ENCODE measurements at places on chromosomes 5 and 9.

DNA sequence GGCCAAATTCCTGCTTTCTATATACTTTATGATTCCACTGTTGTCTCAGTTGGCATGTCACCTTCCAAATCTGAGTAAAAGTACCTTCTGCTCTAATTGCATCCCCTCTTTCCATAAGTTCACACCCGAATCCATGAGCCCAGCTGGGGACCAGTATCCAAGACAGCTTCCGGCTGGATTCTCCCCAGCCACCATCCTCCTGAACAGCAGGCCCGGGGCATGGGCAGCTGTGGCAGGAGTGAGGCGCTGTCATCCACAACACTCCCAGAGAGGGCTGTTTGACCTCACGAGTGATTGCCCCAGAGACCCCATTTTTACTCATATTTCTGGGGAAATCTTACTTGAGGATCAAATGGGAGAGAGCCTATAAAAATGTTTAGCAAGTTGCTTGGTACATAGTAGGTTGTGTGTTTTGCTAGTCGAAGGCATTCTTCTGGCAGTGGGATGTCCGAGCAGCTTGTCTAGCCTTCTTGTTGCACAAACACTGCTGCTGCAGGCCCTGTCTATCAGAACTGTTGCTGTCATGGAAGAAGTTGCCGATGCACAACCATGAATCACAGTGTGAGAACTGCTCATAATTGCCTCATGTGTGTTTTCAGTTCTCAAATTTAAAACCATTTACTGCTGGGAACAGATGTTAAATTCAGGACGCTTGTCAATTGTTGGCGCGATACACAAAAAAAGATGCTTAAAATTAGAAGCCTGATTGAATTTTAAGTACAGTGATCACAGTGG lies 93.8 kb downstream of the HSPA4 start:
- no peak for DNase-seq

DNA sequence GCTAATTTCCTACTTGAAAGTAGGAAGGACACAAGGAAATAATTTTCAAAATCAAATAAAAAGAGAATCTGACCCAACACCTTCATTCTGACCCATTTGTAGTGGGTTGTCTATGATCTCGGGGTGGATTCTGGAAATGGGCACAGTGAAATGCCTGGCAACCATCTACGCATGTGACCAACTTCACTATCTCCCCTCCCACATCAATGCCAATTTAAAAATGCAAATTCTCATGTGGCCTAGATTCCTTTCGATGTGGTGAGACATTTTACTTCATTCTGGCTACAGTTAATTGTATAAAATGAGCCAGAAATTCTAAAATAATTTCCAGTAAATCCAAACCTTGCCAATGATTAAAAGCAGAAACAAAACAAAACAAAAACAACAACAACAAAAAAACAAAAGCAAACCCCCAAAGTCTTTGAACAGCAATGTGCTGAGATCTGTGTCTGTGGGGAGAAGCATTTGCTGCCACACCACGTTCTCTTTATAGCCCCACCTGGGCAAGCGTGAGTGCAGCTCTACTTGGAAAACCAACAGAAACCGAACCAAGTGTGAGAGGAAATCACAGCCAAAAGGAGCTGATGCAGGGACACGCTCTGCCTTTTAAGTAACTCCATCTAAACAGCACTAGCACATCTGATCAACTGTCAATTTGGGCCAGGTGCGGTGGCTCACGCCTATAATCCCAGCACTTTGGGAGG lies 59.0 kb downstream of the USP20 start:
- no peak for DNase-seq

DNA sequence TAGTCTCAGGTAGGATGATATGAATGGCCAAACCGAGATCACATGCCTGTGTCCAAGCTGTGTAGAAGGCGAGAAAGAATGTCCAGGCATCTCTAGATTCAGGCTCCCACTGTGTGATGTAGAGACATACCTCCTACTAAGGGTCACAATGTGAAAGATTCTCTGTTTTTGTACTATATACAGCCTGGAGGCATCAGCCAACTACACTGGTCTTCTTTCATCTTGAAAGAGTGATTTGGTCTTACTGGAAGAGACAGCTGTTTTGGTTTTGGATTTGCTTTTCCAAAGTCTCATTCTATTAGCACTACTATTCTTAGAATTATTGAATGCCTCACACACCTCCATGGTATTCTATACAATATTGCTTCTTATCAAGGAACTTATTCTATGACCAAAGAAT lies 26.4 kb downstream of the ERCC8 start:
- DNase-seq, result no peak

DNA sequence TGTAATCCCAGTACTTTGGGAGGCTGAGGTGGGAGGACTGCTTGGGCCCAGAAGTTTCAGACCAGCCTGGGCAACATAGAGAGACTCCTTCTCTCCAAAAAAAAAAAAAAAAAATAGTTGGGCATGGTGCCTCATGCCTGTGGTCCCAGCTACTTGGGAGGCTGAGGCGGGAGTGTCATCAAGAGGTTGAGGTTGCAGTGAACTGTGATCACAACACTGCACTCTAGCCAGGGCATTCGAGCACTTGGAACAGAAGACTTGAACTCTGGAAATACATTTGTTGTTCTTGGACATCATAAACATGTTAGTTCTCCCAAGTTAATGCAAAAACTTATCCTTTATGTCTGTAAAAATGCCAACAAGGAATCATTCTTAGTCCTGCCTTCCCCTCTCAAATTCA lies 29.6 kb downstream of the EHMT1 start:
- no peak for DNase-seq

GRCh38 chr5:94081088-94081487 lies 339.7 kb upstream of the POU5F2 start:
- DNase-seq, result no peak

- DNase-seq, result peak; percentile 58
Measured at GRCh38 chr5:98770209-98770910, 3.1 kb upstream of the RGMB start.

DNA sequence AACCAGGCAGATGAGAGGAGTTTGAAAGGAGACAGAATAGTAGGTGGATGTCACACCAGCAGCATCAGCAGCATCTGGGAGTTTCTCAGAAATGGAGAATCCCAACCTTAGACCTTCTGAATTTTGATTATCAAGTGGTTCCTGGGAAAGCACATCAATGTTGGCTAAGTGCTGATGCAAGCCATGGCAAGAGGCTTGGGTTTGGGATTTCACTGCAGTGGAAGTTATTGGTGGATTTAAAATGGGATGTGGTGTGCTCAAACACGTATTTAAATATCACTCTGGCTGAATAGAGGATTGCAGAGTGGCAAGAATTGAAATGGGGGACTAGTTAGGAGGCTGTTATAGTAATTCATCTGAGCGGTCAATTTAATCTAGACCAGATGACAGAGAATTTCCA lies 387.8 kb upstream of the WWC1 start:
- DNase-seq, result no peak

DNA sequence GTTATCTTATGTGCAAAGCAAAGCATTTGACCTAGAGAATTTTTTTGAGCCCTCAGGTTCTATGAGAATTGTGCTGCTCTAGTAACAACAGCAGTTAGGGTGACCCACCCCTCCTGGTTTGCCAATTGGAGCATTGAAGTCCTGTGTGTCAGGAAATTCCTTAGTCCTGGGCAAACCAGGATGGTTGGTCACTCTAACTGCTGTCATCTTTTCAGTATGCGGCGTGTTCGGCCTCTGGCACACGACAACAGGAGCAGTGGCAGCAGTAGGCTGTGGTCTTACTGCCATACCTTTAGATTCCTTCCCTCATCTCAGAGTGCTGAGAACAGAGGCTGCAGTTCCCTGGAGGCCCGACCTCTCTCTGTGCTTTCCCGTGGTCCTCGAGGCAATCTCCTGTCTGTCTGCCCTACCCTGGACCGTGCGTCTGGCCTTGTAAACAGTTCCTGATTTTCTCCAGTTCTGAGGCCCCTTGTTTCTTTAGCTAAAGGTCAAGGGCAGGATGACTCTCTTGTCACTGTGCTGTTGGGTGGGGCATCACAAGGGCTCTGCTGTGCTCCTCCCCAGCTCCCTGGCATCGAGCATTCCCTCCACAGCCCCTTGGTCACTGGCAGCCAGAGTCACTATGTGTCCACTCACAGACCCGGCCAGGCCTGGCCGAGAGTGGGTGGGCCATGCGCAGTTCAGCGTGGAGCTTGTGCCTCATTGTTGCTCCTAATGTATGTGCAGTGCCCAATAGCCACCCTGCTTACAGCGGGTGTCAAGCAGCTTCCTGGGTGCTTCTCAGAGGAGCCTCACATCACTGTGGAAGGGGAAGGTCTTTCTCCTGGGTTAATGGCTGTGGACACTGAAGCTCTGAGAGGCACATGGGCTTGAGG lies 18.5 kb upstream of the COL15A1 start:
- no peak for DNase-seq

- DNase-seq, result no peak
Measured at GRCh38 chr5:176693477-176693851, 46.2 kb downstream of the TSPAN17 start.

DNA sequence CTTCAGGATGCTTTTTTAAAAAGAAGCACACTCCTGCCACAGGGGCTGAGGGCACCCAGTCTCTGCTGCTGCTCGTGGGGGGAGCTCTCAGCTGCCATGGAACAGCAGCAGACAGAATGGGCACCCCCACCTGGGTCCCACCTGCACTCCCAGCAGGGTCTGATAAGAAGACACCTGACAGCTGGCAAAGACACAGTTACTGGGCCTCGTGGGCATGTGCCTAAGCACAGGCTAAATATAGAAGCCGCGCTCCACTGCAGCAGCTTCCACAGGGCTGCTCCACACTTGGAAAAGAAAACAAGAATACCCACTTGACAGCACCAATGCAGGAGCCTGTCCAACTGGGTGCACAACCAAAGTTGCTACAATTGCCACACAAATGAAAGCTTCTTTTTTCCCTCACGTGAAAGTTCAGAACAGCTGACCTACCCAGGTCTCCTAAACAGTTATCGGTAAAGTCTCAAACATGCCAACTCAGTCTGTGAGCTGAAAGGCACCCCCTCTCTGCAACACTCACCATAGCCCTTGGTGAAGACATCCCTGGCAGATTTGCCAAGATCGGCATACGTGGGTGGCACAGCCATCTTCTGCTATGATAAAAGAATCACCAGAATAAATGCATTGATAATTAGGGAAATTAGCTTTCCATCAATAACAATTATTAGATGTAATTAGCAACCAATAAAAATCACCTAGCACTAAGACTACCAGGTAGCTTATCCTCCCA lies 12.2 kb downstream of the VDAC1 start:
- peak; percentile 46 for DNase-seq

DNA sequence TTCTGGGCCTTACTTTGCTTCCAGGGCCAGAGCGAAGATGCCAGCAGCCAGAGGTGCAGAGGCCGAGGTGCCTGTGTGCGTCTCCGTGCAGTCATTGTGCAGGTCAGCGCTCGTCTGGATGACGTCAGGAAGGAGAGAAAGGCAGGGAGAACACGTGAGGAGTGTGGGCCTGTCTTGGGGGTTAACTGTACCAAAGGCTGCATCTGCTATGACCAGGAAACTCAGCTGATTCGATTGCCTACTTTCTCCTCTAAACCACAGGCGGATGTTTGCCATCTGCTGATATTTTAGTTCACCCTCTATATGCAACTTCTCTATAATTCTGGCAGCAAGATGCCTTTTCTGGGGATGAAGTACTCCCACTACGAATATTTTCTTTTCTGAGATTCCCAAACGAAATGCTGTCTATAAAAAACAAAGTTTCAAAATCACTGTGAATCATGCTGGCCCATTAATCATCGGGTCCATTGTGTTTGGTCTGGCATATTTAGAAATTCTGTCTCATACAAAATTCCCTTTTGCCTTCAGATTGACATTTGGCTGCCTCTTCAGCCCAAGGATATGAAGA lies 24.8 kb downstream of the PCSK1 start:
- DNase-seq, result no peak

- no peak for DNase-seq
Measured at GRCh38 chr5:125129151-125129806, 382.8 kb upstream of the ZNF608 start.

- no peak for DNase-seq
Measured at GRCh38 chr5:167944121-167944852, 347.2 kb upstream of the WWC1 start.

Data from amygdala (tissue), 56 donors.